ENCODE measurements at places on chromosomes 13 and 19.
A peak's percentile ranks its signal among the peaks of the same experiment; 100 is the strongest.

GRCh38 chr13:49667773-49668172, 23.5 kb downstream of the EBPL start:
- H3K4me3 ChIP-seq = no peak overlapping the region
- no peaks in the 10 kb centered on the region for H3K27me3 ChIP-seq
- H3K4me1 ChIP-seq = no peaks in the 10 kb centered on the region
- no peaks in the 10 kb centered on the region for H3K36me3 ChIP-seq
- no peak overlapping the region for H3K27ac ChIP-seq

GRCh38 chr19:42568006-42568405, 26.7 kb downstream of the CEACAM8 start:
- DNase-seq = no peak
- no peak overlapping the region for H3K4me3 ChIP-seq
- no peak overlapping the region for H3K27ac ChIP-seq
- no peaks in the 10 kb centered on the region for H3K4me1 ChIP-seq
- H3K27me3 ChIP-seq = no peaks in the 10 kb centered on the region

DNA sequence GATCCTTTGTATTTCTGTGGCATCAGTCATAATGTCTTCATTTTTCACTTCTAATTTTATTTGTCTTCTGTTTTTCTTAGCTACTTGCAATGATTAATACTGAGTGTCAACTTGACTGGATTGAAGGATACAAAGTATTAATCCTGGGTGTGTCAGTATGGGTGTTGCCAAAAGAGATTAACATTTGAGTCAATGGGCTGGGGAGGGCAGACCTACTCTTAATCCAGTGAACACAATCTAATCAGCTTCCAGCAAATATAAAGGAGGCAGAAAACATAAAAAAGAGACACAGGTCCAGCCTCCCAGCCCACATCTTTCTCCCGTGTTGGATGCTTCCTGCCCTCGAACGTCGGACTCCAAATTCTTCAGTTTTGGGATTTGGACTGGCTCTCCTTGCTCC, 640.9 kb upstream of the MIR17HG start:
- no peaks in the 10 kb centered on the region for H3K4me1 ChIP-seq
- H3K36me3 ChIP-seq = no peaks in the 10 kb centered on the region
- no peak for DNase-seq
- H3K27ac ChIP-seq = no peak overlapping the region

DNA sequence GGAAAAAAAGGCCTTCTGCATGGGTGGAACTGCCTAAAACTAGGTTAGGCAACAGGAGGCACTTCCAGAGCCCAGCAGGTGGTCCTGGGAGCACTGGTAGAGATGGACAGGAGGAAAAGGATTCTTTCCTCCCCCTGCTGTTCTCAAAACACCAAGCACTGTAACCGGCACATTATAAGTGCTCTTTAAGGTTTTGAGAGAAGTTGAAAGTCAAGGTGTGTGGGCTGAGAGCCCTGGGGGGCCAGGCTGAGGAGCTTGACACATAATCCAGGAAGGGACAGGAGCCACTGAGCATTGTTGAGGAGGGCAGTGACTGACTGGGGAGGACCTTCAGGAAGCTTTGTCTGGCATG, 32.3 kb downstream of the SPATA13 start:
- no peaks in the 10 kb centered on the region for H3K4me1 ChIP-seq
- H3K27ac ChIP-seq = no peak overlapping the region
- no peak for DNase-seq
- H3K4me3 ChIP-seq = no peak overlapping the region

DNA sequence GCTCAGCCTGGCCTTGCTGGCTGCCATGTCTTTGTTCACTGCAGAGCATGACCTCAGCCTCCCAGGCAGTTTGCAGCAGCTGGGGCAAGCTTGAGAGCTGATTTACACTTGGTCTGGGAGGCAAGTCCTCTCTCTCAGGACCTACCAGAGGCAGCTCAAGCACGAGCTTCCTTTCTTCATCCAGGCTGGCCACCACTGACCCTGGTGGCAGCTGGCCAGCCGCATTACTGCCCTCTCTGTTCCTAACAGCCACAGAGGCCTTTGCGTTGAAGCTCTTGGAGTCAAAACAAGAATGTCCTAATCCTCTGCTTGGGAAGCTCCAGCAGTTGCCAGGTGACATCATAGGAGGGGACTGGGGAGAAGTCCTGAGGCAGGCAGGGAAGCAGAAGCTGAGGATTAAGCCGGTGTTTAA, 85.7 kb downstream of the NUFIP1 start:
- H3K4me3 ChIP-seq = no peak overlapping the region
- peak overlapping the region; percentile 80 for H3K27ac ChIP-seq

- no peaks in the 10 kb centered on the region for H3K4me1 ChIP-seq
- no peak overlapping the region for H3K4me3 ChIP-seq
- DNase-seq = peak; percentile 27
- H3K36me3 ChIP-seq = no peaks in the 10 kb centered on the region
- peak overlapping the region; percentile 13 for H3K27ac ChIP-seq
These were observed 14.0 kb upstream of the GJA3 start for GRCh38 chr13:20174656-20175405.

GRCh38 chr13:33766329-33767123, 51.4 kb upstream of the RFC3 start:
- no peaks in the 10 kb centered on the region for H3K4me1 ChIP-seq
- H3K4me3 ChIP-seq = no peak overlapping the region
- no peak for DNase-seq
- H3K27ac ChIP-seq = no peak overlapping the region
- H3K27me3 ChIP-seq = no peaks in the 10 kb centered on the region

DNA sequence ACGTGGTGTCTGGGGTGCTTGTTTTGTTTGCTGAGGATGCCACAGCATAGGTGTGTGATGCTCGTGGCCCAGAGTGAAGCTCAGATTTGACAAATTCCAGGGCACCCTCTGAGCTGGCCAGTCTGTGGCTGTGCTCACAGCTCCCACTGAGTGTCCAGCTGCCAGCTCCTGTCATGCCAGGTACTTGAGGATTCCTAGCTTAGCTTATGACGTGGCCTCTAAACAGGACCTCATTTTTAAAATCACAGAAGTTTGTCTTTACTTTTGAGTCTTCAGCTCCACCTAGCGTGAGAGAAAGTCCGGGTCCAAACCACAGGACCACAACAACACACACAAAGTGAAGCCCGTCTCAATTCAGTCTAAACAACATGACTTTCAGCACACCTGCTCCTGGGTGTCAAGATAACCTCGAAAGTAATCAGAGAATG, 117.3 kb downstream of the RAB20 start:
- H3K27ac ChIP-seq = no peak overlapping the region
- peaks cover 21% of the 10 kb centered on the region for H3K36me3 ChIP-seq
- H3K27me3 ChIP-seq = no peaks in the 10 kb centered on the region
- DNase-seq = no peak
- no peak overlapping the region for H3K4me3 ChIP-seq

GRCh38 chr19:45076029-45076850, at the start of gene ZNF296:
Gene ZNF296 (minus strand): TSS chr19:45076478. CDS start chr19:45076373, 105 bp downstream.
- peaks cover 47% of the 10 kb centered on the region for H3K4me1 ChIP-seq
- H3K27me3 ChIP-seq = no peaks in the 10 kb centered on the region
- peak within 1 kb of the TSS; percentile 82 for H3K4me3 ChIP-seq
- peak within 1 kb of the TSS; percentile 84 for H3K27ac ChIP-seq
- peaks cover 13% of the 10 kb centered on the region for H3K36me3 ChIP-seq
- peak; percentile 92 for DNase-seq

GRCh38 chr19:10182076-10182475, 12.7 kb downstream of the DNMT1 start:
- H3K4me3 ChIP-seq = no peak overlapping the region
- no peaks in the 10 kb centered on the region for H3K27me3 ChIP-seq
- H3K4me1 ChIP-seq = no peaks in the 10 kb centered on the region
- no peak overlapping the region for H3K27ac ChIP-seq
- no peaks in the 10 kb centered on the region for H3K36me3 ChIP-seq

- H3K27me3 ChIP-seq = no peaks in the 10 kb centered on the region
- no peak overlapping the region for H3K27ac ChIP-seq
- DNase-seq = no peak
- H3K4me1 ChIP-seq = no peaks in the 10 kb centered on the region
These were observed 103.8 kb downstream of the TNFRSF19 start for GRCh38 chr13:23673867-23674605.

- H3K27ac ChIP-seq = no peak overlapping the region
- DNase-seq = no peak
- no peaks in the 10 kb centered on the region for H3K36me3 ChIP-seq
- H3K4me3 ChIP-seq = no peak overlapping the region
- H3K27me3 ChIP-seq = no peaks in the 10 kb centered on the region
- no peaks in the 10 kb centered on the region for H3K4me1 ChIP-seq
These were observed 13.3 kb downstream of the SIAH3 start for GRCh38 chr13:45838171-45838745.

DNA sequence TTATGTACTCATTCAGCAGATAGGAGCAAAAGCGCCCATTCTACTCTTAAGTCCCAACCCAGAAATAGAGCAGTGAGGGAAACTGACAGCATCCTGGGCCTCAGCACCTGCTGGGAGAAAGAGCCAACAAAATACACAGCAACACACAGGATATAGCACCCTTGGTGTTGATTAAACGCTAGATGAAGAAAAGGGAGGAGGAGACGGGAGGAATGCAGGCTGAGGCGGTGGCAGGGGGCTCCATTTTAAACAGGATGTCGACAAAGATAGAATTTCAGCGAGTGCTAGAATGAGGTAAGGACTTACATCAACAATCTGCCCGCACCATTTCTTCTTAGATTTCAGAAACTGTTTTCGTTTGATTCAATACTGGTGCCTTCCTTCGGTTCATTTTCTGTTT, 4.6 kb upstream of the RAB20 start:
- H3K27ac ChIP-seq = no peak overlapping the region
- H3K4me3 ChIP-seq = no peak overlapping the region
- no peaks in the 10 kb centered on the region for H3K36me3 ChIP-seq
- H3K4me1 ChIP-seq = no peaks in the 10 kb centered on the region
- H3K27me3 ChIP-seq = no peaks in the 10 kb centered on the region

DNA sequence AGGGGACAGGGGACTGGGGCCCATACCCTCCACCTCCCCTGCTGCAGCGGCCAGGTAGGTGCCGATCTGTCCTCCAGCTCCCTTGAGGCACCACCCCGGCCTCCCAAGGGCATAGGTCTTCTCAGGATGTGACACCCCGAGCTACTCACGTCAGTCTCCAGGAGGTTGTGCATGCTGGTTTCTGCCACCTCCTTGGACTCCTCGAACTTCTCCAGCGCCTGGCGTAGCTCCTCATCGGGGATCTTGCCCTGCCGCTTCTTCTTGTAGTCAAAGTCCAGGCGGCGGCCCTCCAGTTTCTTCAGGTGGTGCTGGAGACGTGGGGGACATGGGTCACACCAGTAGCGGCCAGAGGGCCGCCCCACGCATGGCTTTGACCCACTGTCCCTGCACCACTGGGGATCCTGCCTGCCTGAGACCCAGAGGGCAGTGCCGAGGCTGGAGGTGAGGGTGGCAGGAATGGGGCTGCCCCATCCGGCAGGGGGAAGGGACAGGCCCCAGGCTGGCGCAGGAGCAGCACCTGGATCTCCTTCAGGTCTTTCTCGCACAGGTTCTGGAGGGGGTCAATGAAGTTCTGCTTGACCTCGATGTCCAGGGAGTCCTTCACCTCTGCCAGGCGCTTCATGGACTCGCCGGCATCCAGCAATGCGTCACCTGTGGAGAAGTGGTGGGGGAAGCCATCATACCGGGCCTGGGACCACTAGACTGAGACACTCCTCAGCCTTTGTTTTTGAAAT, 20.4 kb downstream of the MPND start:
- no peaks in the 10 kb centered on the region for H3K36me3 ChIP-seq
- no peaks in the 10 kb centered on the region for H3K27me3 ChIP-seq
- no peak for DNase-seq
- peaks cover 8% of the 10 kb centered on the region for H3K4me1 ChIP-seq

DNA sequence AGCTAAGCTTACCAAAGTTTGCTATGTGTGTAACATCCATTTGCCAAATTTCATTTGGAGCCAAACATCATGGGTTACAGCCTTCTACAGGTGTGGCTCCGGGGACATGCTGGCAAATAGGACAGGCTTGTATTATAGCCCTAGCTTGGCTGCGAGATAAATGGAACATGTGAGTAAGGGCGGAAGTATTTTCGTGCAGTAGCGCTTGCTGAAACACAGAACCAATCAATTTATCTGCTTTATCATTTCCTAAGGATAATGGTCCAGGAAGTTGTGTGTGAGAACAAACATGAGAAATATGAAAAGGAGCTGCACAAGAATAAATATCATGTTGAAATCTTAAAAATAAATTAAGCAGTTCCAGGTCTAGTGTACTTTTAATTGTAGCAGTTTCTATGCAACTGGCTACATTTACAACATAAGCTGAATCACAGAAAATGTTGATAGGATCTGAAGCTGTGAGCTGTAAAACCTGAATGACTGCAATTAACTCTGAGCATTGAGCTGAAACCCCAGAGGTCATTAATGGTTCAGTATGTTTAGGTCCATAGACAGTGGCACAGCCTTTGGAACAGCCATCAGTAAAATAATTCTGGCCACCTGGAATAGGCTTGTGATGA, 22.2 kb upstream of the ZNF100 start:
- no peaks in the 10 kb centered on the region for H3K27me3 ChIP-seq
- no peak overlapping the region for H3K4me3 ChIP-seq
- DNase-seq = no peak

- H3K36me3 ChIP-seq = no peaks in the 10 kb centered on the region
- no peak overlapping the region for H3K27ac ChIP-seq
- DNase-seq = no peak
- H3K4me1 ChIP-seq = peaks cover 26% of the 10 kb centered on the region
- no peak overlapping the region for H3K4me3 ChIP-seq
- H3K27me3 ChIP-seq = no peaks in the 10 kb centered on the region
These were observed 2.3 kb downstream of the PRKCG start for GRCh38 chr19:53884256-53884655.

DNA sequence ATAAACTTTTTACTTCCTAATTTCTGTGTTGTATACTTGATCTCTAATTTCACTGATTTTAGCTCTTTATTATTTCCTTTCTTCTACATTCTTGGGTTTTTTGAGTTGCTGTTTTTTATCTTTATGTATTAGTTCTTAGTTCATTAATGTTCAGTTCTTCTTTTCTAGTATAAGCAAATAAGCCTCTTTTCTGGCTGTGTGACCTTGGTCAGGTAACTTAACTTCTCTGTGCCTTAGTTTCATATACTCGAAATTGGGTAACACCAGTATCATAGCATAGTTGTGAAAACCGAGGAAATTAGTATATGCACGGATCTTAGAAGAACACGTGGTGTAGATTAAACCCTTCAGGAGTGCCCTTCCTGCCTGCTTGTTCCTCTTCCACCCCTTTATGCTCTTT, 130.2 kb upstream of the C1QTNF9B start:
- no peak overlapping the region for H3K4me3 ChIP-seq
- H3K36me3 ChIP-seq = no peaks in the 10 kb centered on the region
- H3K27ac ChIP-seq = no peak overlapping the region
- no peaks in the 10 kb centered on the region for H3K4me1 ChIP-seq

DNA sequence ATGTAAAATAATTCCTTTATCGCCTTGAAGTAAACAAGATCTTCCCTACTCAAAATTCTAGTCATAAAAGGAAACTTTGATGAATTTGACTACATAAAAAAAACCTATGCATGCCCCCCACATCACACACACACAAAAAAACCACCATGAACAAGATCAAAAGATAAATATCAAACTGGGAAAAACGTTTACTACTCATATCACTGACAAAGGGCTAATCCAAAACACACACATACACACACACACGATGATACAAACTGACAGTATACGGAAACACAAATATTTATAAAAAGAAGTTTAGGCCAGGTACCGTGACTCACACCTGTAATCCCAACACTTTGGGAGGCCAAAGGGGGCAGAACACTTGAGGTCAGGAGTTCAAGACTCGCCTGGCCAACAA, 61.9 kb downstream of the TSC22D1 start:
- no peaks in the 10 kb centered on the region for H3K27me3 ChIP-seq
- DNase-seq = no peak

Data from Peyer's patch (tissue), 4 donors.